ENCODE measurements at places on chromosomes 5 and 9.

DNA sequence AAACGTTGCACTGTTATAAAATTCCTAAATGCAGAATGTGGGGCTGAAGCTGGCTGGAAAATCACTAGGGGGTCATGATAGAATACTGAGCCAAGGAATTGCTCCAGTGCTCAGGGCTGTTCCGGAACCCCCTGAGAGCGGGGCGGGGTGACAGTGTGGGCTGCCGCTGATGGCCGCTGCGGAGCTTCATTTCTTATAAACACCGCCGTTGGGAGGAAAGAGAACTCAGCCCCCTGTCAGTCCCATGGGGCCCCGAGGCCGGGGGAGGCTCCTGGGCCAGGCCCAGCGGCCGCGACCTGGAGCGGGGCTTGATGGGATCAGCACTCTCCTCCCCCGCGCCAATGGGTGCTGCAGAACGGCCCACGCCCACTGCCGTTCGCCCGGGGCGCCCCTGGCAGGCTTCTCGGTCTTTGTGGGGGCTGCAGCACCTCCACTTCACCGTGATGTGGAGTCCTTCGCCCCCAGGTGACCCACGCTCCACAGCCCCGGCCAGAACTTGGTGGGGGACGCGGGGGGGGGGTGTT, 5.2 kb upstream of the IRF1 start:
- DNase-seq, result peak; percentile 75

DNA sequence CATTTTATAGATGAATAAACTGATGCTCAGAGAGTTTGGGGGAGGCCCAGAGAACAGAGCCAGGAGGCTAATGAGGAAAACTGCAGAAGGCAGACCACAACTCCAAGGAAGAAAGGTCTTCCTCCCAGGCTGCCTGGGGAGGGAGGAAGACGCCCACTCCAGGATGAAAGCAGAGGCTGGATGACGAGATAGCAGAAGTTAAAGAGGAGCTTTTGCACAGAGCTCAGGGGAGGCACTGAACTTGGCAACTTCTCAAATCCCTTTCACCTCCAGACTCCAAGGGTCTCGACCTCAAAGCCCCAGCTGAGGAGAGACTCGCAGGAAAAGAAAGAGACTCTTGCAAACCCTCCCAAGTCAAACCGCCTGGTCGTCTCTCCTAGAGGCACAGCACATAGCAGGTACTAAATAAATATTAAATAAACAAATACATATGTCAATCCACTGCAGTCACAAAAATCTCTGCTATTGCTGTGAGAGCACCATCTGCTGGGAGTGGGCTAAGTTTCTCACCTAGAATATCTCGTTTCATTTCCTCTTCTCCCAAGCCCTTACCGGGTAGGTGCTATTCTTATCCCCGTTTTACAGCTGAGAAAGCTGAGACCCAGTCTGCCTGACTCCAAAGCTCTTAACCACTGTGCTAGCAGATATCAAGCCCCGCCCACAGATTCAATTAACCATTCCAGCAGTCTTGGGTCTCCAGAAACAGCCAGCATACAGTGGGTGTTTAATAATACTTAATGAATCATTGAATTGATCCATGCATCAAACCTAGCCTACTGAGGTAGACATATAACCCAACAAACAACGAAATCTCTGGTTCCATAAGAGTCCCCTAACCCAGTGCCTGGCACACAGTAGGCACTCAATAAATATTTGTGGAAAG, 97.8 kb upstream of the HAND1 start:
- DNase-seq, result no peak

DNA sequence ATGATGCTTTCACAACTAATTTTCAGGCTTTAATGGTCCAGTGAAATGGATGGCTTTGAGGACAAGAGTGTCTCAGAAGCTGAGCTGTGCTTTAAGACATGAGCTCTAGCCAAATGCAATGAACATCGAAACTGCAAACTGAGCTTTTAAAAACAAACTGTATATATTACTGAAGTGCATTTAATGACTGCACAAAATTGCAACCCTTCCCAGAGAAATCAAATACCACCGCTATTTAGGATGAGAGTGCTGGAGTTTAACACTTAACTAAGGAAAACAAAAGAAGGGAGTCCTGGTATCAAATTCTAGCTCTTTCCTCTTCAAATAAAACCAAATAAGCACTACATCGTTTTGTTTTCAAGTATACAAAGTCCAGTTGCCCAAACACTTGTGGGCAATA, 163.9 kb downstream of the SLF1 start:
- DNase-seq, result no peak

DNA sequence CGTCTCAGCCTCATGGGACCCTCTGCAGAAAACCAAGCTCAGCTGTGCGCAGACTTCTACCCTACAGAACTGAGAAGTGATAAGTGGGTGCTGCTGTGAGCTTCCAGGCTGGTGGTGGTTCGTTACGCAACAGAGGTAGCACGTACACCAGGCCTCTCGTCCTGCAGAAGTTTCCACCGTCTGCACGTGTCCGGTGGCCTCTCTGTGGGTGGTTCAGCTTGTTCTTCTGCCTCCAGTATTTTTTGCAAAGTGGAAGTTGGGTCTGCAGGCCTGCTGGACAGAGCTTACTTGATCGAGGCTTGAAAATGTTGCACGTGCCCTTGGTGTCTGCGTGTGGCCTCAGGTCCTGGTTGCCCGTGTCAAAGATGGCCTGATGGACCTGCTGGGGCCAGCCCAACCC, 27.5 kb downstream of the KCNT1 start:
- DNase-seq, result no peak

DNA sequence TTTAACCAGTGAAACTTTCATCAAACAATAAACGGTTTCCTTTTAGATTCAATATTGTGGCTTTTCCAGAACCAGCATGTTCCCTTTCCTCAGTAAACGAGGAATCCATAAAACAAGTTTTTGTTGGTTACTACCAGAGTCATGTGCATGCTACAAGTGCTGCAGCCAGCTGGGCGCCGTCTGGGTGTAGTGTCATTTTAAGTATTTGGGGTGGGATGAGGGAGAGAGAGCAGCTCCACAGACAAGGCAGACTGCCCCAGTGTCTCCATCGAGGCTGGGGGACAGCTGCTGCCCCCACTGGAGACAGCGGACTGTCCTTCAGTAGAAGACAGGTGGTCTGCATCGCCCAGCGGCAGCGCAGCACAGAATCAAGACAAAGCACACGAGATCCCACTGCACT, 17.3 kb downstream of the ARPC5L start:
- no peak for DNase-seq

- no peak for DNase-seq
Observed at GRCh38 chr5:59066367-59067163, 483.7 kb downstream of the RAB3C start.

DNA sequence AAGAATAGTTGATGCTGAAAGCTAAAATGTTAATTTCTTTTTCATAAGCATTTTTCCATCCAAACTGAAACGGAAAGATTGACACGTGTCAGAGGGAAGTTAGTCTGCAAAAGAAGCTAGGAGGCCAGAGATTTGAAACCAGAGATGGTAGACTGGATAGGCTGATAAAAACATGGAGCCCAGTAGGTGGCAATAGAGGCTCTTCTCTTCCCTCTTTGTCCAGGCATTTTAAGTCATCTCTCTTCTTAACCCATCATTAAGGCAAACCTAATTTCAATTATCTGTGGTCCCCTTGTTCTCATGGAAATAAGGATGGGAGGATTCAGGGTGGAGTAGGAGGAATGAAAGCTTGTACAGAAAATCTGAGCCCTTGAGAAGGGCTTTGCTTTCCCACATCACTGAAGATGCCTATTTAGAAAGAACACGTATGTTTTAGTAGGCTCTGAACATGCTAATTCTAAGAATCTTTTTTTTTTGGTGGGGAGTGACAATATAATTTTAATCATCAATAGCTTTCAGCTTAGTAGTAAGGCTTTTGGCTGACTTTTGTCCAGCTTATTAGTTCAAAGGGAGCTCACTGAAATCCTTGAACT, 66.6 kb downstream of the ZNF474 start:
- DNase-seq, result no peak

- no peak for DNase-seq
Observed at GRCh38 chr9:2634818-2635217, 13.2 kb downstream of the VLDLR start.

- DNase-seq, result no peak
Observed at GRCh38 chr5:140345919-140346347, 470 bp downstream of the HBEGF start.

- DNase-seq, result no peak
Observed at GRCh38 chr5:9533562-9534364, 12.1 kb downstream of the SEMA5A start.

DNA sequence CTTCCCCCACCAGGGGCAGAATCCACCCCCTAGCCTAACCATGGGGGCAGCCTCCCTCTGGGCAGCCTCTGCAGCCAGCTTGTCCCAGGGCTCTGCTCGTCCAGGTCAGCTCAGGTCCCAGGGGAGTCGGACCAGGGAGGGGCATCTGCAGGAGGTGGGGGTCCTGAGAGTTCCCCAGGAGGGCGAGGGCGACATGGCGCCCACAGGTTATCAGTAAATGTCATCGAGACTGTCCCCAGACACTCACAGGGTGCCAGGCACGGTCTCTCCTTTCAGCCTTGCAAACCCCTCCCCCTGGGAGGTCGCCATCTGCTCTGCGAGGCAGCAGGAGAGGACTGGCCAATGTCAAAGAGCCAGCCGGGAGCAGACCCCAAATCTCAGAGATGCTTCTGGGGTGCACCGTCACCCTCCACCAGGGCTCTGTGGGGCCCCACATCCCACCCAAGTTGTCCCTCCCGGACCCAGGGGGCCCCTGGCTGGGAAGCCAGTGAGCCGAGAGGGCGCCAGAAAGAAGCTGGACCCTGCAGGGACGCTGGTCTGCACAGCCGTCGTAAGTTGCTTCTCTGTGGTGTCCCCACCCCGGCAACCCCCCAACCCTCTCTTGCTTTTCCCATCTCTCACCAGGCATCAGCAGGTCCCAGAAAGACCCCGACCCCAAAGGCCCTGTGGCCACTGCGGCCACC, 69.3 kb downstream of the NTNG2 start:
- no peak for DNase-seq

GRCh38 chr5:94239266-94239665, 379.1 kb downstream of the KIAA0825 start:
- no peak for DNase-seq

GRCh38 chr9:101792475-101792874, 54.0 kb upstream of the GRIN3A start:
- DNase-seq, result no peak

DNA sequence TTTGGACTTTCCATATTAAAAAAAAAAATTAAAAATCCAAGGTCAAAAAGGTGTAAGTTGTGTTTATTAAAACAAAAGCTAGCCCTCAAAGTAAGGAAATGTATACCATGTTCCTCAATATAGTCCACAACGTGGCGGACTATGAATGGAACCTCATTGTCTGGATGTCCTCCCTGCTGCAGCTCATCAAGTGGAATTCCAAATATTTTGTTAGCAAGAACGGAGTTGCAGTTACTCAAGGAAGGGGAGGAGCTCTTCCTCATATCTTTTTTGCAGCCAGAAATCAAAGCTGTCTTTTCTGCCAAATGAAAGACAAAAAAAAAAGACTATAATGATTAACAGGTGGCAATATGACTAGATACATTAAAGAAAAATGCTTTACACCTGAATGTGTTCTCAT, 14.0 kb downstream of the FAM13B start:
- DNase-seq, result no peak

DNA sequence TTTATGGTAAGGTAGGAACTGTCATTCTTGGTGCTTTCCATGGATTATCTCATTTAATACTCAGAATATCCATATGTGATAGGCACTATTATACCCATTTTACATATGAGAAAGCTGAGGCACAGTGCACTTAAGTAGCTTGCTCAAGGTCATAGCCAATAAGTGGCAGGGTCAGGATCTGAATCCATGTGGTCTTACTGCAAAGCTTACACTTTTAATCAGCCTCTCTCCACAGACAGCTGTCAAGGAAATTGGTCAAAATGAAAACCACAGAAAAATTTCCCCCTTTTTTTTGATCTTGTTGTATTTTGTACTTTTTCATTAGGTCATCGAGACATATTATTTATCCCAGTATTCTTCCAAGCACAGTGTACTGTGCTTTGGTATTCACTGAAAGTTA, 78.5 kb downstream of the ERCC6L2 start:
- DNase-seq, result no peak

DNA sequence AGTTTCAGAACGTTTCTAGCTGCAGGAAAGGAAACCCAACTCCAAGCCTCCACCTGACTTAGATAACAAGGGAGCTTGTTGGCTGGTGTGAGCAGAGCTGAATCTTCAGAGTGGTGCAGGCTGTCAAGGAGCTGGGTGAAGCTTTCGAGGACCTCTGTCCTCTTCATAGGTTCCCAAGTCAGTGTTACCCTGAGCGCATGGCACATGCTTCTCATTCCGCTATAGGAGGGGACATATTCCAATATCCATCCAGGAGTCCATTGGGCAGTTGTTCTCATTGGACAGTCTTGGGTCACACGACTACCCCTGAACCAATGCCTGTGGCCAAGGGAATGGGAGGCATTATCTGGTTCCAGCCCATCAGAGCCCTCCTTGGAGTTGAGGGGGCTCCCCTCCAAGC, 50.3 kb downstream of the DUSP1 start:
- DNase-seq, result no peak

GRCh38 chr5:94010814-94011213, 269.4 kb upstream of the POU5F2 start:
- no peak for DNase-seq

GRCh38 chr9:78278177-78278777, 18.6 kb upstream of the PSAT1 start:
- DNase-seq, result no peak

GRCh38 chr5:85077581-85077980, 692.9 kb upstream of the EDIL3 start:
- no peak for DNase-seq

DNA sequence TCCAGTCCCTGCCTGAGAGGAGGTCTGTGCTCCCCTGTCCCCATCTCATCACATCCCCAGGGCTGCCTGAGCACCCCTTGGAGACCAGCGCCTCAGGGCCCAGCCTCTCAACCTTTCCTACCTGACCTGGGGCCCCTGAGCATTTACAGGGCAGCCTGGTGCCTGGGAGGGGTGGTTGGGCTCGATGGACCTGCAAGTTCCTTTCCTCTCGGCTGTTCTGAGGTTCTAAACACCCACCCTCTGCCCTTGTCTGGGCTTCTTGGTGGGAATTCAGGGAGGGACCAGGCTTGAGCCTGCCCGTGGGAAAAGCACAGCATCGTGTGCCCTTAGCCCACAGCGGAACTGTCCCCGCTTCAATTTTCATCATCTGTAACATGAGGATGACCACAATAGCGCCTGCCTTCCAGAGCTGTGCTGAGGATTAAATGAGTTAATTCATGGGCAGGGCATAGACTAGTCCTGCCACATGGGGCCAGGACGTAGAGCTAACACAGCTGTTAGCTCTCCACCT, 91.0 kb upstream of the SH3PXD2B start:
- DNase-seq, result no peak

GRCh38 chr5:89181546-89181945, 298.6 kb upstream of the MEF2C start:
- no peak for DNase-seq

- no peak for DNase-seq
Observed at GRCh38 chr9:132743931-132744479, 73.7 kb downstream of the GTF3C4 start.

- no peak for DNase-seq
Observed at GRCh38 chr9:121786998-121787422, 135.6 kb downstream of the DAB2IP start.

GRCh38 chr5:158874343-158874742, 225.4 kb downstream of the EBF1 start:
- no peak for DNase-seq

- no peak for DNase-seq
Observed at GRCh38 chr5:43498581-43498980, 14.9 kb upstream of the TMEM267 start.

GRCh38 chr5:171310212-171310818, 1.3 kb downstream of the TLX3 start:
- DNase-seq, result no peak

Data from CD4-positive, alpha-beta T cell treated with Interleukin-10 for 1 hour (primary cell).